ENCODE measurements at places on chromosomes 7 and 10.

DNA sequence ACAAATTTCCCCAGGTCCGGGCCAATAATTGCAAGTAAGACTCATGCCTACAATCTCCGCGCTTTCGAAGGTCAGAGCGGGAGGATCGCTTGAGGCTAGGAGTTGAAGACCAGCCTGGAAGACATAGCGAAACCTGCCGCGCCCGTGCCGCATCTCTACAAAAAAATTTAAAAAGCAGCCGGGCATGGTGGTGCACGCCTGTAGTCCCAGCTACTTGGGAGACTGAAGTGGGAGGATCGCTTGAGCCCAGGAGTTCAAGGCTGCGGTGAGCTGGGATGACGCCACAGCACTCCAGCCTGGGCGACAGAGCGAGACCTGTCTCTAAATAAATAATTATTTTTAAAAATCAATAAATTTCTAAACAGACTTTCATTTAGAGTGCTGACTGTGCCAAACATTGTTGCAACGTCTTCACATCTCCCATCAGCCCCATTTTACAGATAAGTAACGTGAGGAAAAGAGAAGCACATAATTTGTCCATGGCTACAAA is 494 bp upstream of the CFAP43 start:
- DNase-seq = no peak

DNA sequence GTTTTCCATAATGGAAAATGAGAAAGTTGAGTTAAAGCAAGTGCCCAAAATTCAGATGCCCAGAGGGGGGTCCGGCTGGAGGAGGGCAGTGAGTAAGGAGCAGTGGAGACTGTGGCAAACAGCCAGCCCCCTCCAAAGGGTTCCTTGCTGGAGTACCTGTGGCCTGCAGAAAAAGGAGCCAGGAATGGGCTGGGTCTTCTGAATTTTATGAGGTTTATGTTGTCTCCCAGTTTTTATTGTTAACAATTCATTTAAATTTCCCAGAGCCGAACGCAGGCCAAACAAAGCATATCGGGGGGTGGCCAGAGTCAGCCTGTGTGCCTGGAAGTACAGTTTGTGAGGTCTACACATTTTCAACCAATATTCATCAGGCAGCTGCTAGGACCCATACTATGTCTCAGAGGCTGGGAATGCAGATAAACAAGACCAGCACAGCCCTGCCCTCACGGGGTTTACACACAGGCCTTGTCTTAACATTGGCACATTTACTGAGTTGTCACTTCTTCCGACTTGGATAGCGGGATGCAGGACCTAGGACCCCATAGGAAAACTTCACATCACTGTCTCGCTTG is 12.9 kb upstream of the CSGALNACT2 start:
- no peak for DNase-seq

- DNase-seq = no peak
Measured at GRCh38 chr7:12552876-12553275, 17.6 kb upstream of the SCIN start.

- DNase-seq = no peak
Measured at GRCh38 chr10:101485681-101486554, 102.1 kb downstream of the POLL start.

GRCh38 chr10:576130-576465 is 113.4 kb downstream of the DIP2C start:
- no peak for DNase-seq

Measured in effector CD4-positive, alpha-beta T cell (primary cell).